ENCODE measurements at places on chromosomes 5 and 9. TPM values are rescaled to one million over a fixed set of nuclear protein-coding genes. Genes with fewer than 3 reads are reported as not detected.

WWC1 gene
- 79.0 TPM for total RNA-seq

ETF1 gene
- 120 TPM for total RNA-seq

NIM1K gene
- total RNA-seq: 0.08 TPM

MYMK gene
- not detected for total RNA-seq

GFPT2 gene
- 50.9 TPM for total RNA-seq

ADAMTS2 gene
- 0.09 TPM for total RNA-seq

WNK2 gene
- 7.7 TPM for total RNA-seq

GDA gene
- total RNA-seq: 0.97 TPM

ACTL7A gene
- not detected for total RNA-seq

TIMD4 gene
- 1.3 TPM for total RNA-seq

THG1L gene
- 29.9 TPM for total RNA-seq

TXN gene
- 1,209 TPM for total RNA-seq

CCNG1 gene
- total RNA-seq: 64.1 TPM

LCN10 gene
- total RNA-seq: not detected

TMEM171 gene
- 7.2 TPM for total RNA-seq

PDCD1LG2 gene
- 0.24 TPM for total RNA-seq

TAF11L14 gene
- not detected for total RNA-seq

NTRK2 gene
- total RNA-seq: not detected

BAAT gene
- 0.43 TPM for total RNA-seq

IFNA13 gene
- total RNA-seq: not detected

UTP15 gene
- 20.6 TPM for total RNA-seq

EDIL3 gene
- total RNA-seq: 0.25 TPM

SLC34A1 gene
- not detected for total RNA-seq

LOX gene
- 2.0 TPM for total RNA-seq

ITK gene
- total RNA-seq: not detected

TYRP1 gene
- total RNA-seq: not detected

PPP3R2 gene
- not detected for total RNA-seq

INSL6 gene
- total RNA-seq: not detected

PFN3 gene
- total RNA-seq: not detected

WDR36 gene
- 9.5 TPM for total RNA-seq

ROPN1L gene
- 2.0 TPM for total RNA-seq

MOB3B gene
- total RNA-seq: 7.0 TPM

ANKRD18B gene
- 3.2 TPM for total RNA-seq

GABRG2 gene
- total RNA-seq: not detected

LTC4S gene
- total RNA-seq: not detected

RAD17 gene
- 16.0 TPM for total RNA-seq

GFI1B gene
- not detected for total RNA-seq

LECT2 gene
- total RNA-seq: not detected

SYK gene
- total RNA-seq: 0.25 TPM

ANKHD1 gene
- 56.1 TPM for total RNA-seq

NUP214 gene
- total RNA-seq: 24.0 TPM

STPG3 gene
- not detected for total RNA-seq

FBXL7 gene
- total RNA-seq: 1.3 TPM

IFNA2 gene
- not detected for total RNA-seq

NOXA1 gene
- 1.7 TPM for total RNA-seq

TSSK1B gene
- not detected for total RNA-seq

NR2F1 gene
- 5.4 TPM for total RNA-seq

SH3GL2 gene
- 0.17 TPM for total RNA-seq

AHRR gene
- total RNA-seq: 2.6 TPM

Data from A549 treated with RU486 at 1 μM for 4 hours (cell line).